ENCODE measurements at places on chromosomes 12 and 14.

DNA sequence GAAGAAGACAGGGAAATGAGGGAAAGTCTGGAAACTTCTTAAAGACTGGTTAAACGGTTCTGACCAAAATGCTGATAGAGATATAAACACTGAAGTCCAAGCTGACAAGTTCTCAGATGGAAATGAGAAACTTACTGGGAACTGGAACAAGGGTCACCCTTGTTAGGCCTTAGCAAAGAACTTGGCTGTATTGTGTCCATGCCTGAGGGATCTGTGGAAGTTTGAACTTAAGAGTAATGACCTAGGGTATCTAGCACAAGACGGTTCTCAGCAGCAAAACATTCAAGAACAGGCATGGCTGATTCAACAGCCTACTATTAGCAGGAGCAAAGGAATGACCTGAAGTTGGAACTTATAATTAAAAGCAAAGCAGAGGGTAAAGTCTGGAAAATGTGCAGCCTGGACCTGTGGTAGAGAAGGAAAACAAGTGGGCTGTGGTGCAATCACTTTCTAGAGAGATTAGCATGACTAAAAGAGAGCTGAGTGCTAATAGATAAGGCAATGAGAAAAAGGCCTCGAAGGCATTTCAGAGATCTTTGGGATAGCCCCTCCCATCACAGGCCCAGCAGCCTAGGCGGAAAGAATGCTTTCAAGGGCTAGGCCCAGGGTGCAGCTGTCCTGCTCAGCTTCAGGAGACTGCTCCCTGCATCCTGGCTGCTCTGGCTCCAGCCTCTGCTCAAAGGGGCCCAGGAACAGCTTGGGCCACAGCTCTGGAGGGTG, 60.3 kb downstream of the ATP2B1 start:
- DNase-seq, result no peak

DNA sequence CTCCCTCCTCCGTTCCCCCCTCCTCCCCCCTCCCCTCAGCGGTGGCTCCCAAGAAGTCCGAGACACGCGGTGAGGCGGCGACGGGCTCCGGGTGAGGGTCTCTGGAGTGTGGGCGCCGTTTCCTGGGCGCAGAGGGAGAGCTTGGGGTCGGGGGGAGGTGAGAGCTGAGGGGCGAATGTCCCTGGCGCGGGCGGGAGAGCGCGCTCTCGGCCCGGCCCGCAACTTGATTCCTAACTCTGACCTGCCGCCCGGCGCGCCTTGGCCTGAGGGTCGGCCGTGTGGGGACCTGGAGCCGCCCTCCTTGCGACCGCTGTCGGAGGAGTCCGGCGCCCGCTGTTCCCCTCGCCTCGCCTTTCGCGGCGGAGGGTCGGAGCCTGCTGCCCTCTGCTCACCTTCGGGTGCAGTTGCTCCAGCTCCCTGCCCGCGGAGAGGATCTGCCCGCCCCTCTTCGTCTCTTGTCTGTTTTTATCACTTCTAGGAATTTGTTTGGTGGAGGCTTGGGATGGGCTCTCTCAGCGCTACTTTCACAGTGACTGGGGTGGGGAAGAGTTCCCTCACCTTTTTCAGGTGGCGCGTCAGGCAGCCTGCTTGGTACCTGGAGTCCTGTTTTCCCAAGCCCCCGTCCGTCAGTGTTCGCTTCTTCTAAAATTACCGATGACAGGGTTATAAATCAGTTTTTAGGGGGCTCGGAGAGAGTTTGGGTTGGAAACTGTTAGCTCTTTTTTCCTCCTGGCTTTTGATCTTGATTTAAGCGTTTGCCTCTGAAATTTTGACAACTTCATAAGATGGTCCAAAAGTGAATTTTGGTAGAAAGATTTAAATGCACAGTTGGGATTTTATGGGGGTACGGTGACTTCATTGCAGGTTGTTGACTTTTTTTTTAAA, 495 bp downstream of the ADIPOR2 start:
- no peak for DNase-seq

DNA sequence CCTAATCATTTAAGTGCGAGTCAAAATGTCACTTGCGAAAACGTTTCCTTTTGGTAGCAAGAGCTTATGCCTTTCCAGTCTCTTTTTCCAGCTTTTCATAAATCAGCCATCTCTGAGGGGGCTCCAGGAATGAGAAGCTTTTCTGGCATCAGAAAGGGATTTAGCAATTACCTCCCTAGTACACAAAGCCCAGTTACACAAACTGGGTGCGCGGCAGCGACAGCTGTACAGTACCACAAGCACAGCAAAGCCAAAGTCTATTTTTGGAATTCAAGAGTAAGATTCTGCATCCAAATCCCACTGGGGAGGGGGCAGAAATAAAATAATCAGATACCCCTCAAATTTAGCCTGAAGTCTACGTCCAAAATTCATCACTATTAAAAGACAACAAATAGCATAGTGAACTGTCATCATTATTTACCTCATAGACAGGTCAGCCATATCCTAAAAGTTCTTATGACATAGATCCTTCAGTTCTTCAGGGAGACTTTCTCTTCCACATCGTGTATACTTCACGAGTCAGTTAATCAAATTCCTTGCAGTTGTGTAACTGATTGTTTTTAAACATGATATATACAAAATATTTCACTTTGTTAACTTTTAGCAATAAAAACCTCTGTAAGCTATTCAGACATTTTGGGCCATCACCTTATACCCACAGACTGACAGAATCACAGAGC, 150.8 kb downstream of the TTC7B start:
- DNase-seq, result no peak

DNA sequence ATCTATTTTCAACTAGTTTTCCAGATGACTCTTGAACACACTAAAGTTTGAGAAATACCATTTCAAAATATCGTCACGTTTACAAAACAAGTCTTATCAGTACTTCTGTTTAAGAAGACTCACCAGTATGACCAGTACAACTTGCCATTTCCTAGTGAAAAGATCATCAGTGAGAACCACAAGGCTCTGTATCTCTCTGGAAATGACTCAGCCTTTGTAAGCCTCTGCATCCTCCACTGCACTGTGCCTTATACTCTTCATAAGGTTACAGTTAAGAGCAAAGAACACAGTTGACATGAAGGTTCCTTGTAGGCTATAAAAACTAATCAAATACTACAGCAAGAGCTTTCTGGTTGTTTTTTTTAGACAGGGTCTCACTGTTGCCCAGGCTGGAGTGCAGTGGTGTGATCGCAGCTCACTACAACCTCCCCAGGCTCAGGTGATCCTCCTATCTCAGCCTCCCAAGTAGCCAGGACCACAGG, 5.7 kb upstream of the VTI1B start:
- no peak for DNase-seq

DNA sequence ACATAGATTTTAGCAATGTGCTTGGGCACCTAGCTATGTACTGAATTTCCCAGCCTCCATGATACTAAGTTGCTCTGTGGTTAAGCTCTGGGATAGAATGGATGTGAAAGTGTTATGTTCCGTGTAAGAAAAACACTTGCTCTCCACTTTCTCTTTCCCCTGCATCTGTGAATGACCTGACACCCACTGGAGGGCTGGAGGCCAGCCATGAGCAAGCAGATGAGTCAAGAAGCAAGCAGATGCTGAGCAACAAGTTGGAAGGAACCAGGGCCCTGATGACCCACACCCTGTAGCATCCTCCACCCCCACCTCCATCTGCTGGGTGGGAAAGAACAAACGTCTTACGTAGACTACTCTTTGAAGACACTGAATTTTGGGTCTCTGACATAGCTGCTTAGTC, 56.6 kb downstream of the EID3 start:
- no peak for DNase-seq

GRCh38 chr12:90839346-90839745, 115.6 kb downstream of the CCER1 start:
- no peak for DNase-seq

GRCh38 chr12:16118586-16118985, 158.9 kb downstream of the SLC15A5 start:
- DNase-seq, result peak; percentile 12

DNA sequence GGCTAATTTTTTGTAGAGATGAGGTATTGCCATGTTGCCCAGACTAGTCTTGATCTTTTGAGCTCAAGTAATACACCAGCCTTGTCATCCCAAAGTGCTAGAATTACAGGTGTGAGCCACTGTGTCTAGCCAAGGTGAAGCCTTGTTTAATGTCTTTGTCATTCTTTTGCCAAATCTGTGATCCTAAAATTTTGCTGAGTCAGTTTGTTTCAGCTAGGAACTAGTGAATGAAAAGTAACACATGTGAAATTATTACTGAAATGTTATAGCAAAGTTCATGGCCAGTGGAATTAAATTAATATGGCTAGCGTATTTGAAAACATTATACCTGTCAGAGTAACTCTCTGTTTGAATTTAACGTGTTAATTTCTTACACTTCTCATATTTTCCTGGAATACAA, 26.5 kb upstream of the EPS8 start:
- no peak for DNase-seq

DNA sequence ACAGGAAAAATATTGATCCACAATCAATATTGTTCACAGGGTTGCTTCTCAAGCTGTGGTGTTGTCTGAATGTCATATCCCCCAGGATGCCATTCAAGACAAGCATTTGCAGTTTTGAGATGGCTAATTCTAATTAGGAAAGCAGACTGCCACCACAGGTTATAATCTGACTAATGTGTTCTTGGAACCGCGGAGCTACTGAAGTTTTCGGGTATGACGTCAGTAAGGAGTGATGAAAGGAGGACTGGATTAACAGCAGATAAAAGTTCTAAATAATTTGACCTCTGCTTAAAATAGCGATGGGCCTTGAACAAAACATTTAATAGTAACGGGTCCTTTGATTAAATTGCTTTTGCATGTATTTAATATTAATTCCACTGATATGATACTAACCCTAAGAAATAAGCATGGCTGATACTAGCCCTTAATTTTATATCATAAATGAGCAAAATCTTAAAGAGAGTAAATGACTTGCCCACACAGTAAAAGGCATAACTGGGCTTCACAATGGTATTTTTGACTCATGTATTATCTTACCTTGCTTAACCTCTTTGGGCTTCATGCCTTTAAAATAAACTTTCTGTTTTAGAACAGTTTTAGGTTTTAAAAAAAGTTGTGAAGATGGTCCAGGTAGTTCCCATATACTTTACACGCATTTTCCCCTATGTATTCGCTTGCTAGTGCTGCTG, 50.3 kb downstream of the TSHR start:
- DNase-seq, result no peak

GRCh38 chr14:99717682-99718013, 33.5 kb downstream of the CYP46A1 start:
- DNase-seq, result no peak

DNA sequence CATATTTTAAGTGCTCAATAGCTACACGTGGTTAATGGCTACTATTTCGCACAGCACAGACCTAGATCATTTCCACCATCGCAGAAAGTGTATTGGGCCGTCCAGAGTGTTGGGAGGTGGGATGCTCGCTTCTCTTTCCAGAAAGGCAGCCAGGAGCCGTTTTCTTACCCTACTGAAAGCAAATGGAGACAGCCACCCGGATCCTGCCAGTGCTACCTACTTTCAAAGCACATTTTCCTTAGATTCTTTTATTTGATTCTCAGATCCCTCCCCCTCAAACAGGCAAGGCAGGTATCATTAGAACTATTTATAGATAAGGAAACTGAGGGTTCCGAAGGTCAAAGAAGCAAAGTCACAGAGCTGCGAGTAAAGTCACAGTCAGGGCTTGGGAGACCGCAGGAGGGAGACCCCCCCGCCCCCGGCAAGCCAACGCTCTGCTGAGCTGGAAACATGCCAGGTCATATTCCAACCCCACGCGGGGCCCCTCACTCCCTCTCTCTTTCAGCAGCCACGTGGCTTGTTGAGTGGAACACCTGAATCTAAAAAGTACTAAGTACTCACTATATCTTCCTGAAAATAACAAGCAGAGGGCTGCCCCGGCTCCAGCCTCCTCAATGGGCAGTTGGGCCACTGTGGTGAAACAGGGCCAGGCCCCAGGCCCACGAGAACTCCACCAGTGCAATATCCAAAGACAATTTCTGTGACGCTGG, 36.2 kb downstream of the PRIMA1 start:
- no peak for DNase-seq

GRCh38 chr14:56057767-56058166, 60.4 kb upstream of the PELI2 start:
- DNase-seq, result no peak

DNA sequence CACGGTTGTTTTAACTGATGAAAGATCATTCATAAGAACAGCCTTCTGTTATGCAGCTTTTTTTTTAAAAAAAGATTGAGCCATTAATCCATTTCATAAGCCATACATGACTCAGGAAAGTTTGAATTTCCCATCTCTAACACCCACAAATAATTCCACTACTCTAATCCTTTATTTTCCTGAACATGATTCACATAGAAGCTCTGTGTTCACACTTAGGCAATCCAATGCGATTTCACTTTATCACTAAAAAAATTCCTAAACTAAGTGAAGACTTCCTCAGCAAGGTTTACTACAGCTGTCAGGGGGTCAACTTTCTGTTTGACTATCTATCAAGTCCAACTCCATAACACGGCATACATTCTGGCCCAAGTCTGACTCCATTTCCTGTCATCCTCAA, 25.9 kb downstream of the PKP2 start:
- no peak for DNase-seq

DNA sequence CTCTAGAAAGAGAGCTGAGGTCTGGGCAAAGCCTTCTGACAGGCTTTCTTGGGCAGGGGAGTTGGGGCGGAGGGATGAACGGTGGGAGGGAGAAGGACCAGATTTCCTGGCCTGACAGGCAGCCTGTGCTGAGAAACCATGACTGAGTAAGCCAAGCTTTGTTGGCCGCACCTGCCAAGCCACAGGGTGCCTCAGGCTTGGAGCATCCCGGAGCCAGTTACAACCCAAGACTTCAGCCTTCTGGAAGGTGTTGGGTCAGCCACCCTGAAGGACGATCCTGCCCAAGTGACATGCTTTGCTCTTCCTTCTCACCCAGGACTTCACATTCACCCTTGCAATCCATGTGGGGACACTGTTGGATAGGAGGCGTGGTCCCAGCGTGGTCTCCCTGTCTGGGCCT, 21.0 kb upstream of the AQP2 start:
- no peak for DNase-seq

DNA sequence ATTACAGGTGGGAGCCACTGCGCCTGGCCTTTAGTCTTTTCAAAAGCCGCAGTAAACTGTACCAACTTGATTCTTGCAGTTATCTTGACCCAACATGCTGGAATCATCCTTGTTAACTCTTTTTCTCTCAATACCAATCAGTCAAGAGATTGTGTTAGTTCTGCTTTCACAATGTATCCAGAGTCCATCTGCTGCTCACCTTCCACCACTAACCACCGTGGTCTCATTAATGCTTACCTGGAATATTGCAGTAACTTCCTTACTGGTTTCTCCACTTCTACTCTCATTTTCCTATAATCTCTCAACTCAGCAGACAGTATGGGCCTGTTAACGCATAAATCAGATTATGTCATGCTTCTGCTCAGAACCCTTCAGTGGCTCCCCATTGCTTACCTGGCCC, 62.2 kb downstream of the VEZT start:
- no peak for DNase-seq

DNA sequence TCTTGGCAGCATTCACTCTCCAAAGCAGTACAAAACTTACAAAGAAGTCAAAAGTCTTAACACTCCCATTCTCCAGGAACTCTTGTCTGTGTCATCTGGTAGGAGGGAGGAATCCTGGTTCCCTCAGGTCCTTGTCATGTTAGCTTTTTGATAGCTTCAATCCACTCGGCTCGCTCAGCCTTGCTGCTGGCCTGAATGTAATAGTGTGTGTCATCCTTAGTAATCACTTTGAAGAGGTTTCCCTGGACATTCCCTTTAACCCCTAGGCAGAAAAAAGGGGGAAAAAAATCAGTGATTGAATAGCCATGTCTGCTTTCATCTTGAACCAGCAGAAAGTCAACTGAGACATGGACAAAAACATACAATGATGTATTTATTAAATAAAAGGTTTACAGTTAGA, 24.8 kb downstream of the PLEK2 start:
- DNase-seq, result no peak

Measured in astrocyte of the cerebellum (primary cell).